NCI-H2029 (cell line): ENCODE measurements at places on chromosomes 6 and 20.

GRCh38 chr6:71190809-71191208 is 97.8 kb upstream of the OGFRL1 start:
- no peak for DNase-seq

DNA sequence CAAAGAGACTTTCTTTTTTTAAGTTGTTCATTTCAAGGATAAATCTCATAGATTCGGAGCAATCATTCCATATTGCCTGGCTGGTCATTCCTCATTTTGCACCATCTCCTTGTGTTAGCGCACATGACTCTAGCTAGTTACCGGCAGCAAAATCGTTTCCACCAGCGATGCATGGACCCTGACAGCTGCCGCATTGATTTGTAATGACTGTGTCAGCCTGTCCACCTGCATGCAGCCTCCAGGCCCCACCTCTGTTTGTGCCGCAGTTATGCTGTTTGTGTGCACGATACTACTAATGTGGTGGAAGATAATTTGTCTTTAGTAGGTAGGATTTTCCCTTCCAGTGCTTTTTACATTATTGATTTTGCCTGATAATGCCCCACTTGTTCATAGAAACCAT is 164.0 kb downstream of the TBC1D7 start:
- DNase-seq, result no peak

DNA sequence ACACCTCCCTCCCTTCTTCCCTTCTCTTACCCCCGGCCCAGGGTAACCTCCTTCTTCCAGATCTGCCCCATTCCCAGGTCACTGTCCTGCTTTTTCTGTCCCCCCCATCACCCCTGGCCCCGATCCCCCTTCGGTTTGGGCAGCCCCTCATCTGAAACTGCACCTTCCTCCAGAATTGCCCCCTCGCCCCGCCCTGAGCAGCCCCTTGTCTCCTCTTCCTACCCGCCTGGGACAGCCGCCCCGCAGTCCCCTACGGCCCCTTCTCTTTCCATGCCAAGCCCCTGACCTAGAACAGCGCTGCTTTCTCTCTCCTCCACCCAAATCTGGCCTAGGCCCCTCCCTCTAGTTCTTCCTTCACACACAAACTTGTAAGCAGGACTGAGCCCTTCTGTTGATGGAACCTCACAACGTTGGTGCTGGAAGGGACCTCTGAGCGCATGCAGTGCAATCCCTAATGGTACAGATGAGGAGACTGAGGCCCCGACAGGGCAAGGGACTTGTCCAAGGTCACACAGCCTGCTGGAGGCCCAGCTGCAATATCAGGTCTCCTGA is 630 bp downstream of the PPP2R5D start:
- no peak for DNase-seq

GRCh38 chr6:120447605-120448004 is 886.7 kb downstream of the TBC1D32 start:
- DNase-seq, result no peak

- no peak for DNase-seq
Observed at GRCh38 chr6:35209622-35210247, 4.0 kb upstream of the SCUBE3 start.

- DNase-seq, result no peak
Observed at GRCh38 chr6:136086686-136087085, 163.4 kb downstream of the MTFR2 start.

- no peak for DNase-seq
Observed at GRCh38 chr6:138752017-138752416, 21.6 kb upstream of the CCDC28A start.

GRCh38 chr20:1757072-1757471 is 99.5 kb upstream of the SIRPG start:
- no peak for DNase-seq

DNA sequence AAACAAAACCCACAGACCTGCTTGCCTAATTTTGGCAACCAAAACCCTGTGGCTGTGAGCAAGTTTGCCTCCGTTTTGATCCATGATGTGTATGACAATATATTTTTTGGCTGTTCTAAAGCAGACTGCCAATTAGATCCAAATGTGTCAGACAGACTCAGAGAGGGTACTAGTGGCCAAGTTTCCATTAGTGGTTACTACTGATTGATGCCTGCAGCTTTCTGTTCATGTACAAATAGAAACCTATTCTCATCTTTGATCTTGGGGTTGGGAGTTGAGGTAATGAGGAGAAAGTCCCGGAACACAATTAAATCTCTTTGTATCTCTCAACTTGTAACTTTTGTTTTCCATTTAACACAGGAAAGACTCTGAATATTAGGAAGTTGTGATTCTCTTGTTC is 100.9 kb downstream of the RNF144B start:
- no peak for DNase-seq

DNA sequence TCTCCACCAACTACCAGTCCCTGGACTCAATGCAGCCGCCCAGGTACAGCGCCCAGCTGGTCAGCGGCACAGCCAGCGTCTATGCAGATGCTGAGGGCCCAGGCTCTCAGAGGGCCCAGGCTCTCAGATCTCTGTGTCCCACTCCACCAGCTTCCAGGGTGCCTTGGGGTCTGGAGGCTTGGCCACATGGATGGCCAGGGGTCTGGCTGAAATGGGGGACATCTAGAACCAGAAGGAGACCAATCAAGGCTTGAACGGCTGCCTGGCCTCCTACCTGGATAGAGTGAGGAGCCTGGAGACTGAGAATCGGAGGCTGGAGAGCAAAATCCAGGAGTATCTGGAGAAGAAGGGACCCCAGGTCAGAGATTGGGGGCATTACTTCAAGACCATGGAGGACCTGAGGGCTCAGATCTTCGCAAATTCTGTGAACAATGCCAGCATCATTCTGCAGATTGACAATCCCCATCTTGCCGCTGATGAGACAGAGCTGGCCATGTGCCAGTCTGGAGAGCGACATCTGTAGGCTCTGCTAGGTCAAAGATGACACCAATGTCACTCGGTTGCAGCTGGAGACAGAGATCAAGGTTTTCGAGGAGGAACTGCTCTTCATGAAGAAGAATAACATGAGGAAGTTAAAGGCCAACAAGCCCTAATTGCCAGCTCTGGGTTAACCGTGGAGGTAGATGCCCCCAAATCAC is 44.1 kb upstream of the GRM4 start:
- DNase-seq, result no peak

- no peak for DNase-seq
Observed at GRCh38 chr20:47727170-47727880, 58.0 kb downstream of the SULF2 start.

- DNase-seq, result no peak
Observed at GRCh38 chr6:11358904-11359830, 126.7 kb upstream of the NEDD9 start.

GRCh38 chr20:6651016-6651415 is 116.5 kb upstream of the BMP2 start:
- DNase-seq, result no peak

- no peak for DNase-seq
Observed at GRCh38 chr6:134732763-134733162, 217.1 kb downstream of the ALDH8A1 start.

GRCh38 chr6:27478141-27478705 is 5.3 kb upstream of the ZNF184 start:
- DNase-seq, result no peak

GRCh38 chr20:41047279-41047974 is 18.8 kb downstream of the TOP1 start:
- DNase-seq, result no peak

DNA sequence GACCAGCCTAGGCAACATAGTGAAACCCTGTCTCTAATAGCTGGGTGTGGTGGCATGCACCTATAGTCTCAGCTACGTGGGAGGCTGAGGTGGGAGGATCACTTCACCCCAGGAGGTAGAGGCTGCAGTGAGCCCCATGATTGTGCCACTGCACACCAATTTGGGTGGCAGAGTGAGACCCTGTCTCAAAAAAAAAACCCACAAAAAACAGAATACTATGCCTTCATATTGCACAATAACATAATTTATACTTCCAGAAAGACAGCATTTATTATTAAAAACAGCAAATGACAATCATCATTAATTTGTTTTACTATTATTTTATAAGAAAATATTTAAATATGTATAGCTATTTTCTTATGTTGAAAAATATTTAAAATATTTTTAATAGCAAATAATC is 30.0 kb upstream of the CARMIL1 start:
- no peak for DNase-seq

- DNase-seq, result no peak
Observed at GRCh38 chr6:4743926-4744325, 32.3 kb upstream of the CDYL start.

- DNase-seq, result no peak
Observed at GRCh38 chr6:111739257-111739696, 133.6 kb upstream of the TRAF3IP2 start.

GRCh38 chr20:4713401-4713800 is 8.3 kb upstream of the PRND start:
- DNase-seq, result no peak

- no peak for DNase-seq
Observed at GRCh38 chr6:143741480-143741879, 63.7 kb downstream of the PHACTR2 start.

DNA sequence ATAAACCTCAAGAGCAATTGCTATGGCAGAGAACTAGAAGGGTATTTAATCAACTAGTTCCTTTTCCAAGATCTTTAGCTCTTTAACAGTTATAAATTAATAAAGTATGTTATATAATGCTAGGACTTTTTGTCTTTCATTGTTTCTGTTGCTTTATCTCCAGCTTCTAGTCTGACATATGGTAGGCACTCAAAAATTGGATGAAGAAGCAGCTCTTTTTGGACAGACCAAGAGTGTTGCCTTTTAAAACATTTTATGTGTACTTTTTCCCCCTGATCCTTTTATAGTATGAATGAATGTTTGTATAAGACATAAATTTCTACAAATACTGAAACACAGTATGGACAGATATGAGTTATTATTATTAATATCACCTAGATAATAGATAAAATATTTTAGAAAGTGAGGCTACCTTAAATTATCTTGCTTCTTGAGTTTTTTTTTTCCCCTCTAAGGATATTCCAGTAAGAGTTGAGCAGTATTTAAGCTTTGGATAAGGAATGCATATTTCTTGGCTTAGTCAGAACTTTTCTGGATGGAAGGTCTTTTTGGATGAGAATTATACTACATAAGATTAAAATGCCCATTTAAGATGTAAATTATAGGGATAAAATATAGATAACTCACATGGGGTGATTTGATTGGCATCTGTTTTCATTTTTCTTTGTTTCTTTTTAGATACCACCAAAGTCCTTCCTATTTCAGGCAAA is 16.6 kb downstream of the LAMA2 start:
- DNase-seq, result no peak

GRCh38 chr6:16388488-16388887 is 150.1 kb downstream of the GMPR start:
- DNase-seq, result no peak

DNA sequence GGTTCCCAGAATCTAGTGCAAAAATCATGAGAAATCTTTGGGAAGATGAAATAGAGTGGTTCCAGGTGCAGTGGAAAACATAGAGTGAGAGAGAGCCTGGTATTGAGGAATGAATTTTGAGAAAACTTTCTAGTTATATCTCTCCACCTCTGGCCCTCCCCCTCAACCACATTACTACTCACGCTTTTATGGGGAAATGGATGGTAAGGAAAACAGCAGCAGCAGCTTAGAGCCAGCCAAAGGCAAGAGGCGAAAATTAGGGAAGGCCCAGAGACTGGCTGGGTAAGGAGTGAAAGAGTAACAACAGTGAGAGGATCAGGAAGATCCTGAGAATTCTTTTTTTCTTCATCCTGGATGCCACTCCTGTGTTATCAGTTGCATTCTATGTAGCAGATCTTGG is 187.9 kb upstream of the ECI2 start:
- DNase-seq, result no peak

- no peak for DNase-seq
Observed at GRCh38 chr20:8930726-8931125, 138.2 kb upstream of the PLCB4 start.

DNA sequence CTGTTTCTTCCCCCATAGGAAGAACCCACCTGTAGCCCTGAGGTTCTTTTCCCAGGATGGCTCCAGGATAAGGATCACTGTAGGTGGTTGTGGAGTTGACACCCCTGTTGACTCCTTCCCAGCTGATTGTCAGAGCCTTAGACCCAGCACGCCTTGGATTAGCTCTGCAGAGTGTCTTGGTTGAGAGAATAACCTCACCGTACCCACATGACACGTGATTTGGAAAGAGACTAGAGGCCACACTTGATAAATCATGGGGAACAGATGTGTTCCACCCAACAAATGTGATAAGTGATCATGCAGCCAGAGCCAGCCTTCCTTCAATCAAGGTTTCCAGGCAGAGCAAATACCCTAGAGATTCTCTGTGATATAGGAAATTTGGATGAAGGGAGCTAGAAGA is 12.2 kb downstream of the BTN3A1 start:
- no peak for DNase-seq

DNA sequence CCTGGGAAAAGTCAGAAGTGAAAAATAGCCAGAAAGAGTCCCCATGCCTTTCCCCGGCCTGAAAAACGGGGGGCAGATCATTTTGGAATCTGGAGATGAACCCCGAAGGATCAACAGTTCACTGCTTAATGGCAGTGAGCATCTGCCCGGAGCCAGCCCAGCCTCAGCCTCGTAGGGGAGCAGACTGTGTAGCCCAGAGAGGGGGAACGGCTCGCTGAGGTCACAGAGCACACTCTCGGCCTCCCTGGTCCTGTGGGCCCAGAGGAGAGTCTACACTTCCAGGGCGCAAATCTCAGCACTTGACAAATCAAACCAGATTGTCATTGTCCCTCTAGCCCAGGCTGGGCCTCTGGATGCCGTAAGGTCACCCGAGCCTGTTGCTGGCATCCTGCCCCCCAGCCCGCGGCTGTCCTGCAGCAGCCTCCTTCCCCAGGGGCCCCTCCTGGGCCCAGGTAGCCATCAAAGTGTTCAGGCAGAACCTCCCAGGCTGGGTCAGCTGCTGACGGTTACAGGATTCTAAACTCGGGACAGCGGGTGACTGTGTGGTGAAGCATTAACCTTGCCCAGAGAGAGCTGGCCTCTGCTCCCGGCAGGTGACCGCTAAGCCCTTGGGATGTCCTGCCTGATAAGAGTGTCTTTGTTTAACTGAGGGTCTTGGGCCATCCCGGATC is 56.1 kb downstream of the GNAS-AS1 start:
- no peak for DNase-seq

GRCh38 chr20:21048841-21049273 is 57.3 kb downstream of the LINC00237 start:
- DNase-seq, result peak; percentile 46

DNA sequence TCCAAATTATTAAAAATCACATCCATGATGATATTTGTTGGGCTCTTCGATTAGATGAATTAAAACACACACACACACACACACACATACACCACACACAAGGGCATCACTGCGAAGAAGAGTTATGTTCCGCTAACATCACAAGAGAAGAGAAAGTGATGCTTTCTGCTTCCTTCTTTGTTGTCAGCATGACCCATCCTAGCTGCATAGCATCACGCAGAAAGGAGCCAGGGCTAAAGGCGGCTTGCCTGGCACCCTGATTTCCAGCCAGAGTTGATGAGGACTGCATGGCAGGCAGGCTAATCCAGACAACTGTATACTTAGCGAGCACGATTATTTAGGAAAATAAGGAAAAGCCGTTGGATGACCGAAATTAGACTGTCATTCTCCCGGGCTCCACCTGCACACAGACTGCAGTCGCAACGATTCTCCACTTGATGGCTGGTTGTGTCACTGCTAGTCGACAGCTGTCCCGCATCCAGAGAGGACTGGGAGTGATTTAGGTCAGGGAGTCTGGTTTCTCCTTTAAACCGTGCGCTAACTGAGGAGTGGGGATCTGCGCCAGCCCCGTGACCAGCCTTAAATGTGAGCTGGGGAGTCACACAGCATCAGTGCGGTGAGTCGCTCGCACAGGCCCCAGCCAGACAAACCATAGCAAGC is 70.6 kb upstream of the SOX4 start:
- peak; percentile 40 for DNase-seq

- DNase-seq, result no peak
Observed at GRCh38 chr6:131173680-131174079, 38.4 kb downstream of the AKAP7 start.

- no peak for DNase-seq
Observed at GRCh38 chr6:163946437-163946836, 531.9 kb downstream of the QKI start.
